ENCODE measurements at places on chromosomes 3 and 15. TPM values are rescaled to one million over a fixed set of nuclear protein-coding genes. Genes with fewer than 3 reads are reported as not detected.

Gene MME
- total RNA-seq: 0.96 TPM

- peak; percentile 75 for DNase-seq
Measured at GRCh38 chr15:82571722-82572222, 31.5 kb upstream of the RPS17 start.

Gene NCEH1
- total RNA-seq: 21.1 TPM

- no peak for DNase-seq
Measured at GRCh38 chr3:97694876-97695275, 69.7 kb upstream of the ARL6 start.

GRCh38 chr3:107679921-107680320 lies 157.2 kb downstream of the BBX start:
- DNase-seq: no peak

Gene C3orf20
- total RNA-seq: not detected

GRCh38 chr3:10263646-10264363 lies 15.5 kb downstream of the TATDN2 start:
- peak; percentile 68 for DNase-seq

Gene NBEAL2
- 7.5 TPM for total RNA-seq

DNA sequence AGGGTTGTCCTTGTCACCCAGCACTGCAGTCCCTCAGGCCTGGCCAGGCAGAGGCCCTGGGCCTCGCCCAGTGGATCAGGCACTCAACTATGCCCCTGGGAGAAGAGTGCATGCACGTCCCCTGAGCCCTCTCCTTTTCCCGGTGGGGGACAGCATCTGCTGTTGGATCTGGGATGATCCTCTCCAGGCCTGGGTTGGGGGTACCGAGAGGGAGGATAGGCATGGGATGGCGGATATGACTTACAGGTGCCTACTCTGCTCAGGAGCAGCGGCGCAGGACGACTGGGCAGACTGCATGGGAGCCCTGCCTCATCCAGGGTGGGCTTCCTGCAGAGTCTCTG lies 9.0 kb upstream of the APBA2 start:
- DNase-seq: no peak

Gene SLC22A14
- total RNA-seq: not detected

Gene TM6SF1
- 30.2 TPM for total RNA-seq

DNA sequence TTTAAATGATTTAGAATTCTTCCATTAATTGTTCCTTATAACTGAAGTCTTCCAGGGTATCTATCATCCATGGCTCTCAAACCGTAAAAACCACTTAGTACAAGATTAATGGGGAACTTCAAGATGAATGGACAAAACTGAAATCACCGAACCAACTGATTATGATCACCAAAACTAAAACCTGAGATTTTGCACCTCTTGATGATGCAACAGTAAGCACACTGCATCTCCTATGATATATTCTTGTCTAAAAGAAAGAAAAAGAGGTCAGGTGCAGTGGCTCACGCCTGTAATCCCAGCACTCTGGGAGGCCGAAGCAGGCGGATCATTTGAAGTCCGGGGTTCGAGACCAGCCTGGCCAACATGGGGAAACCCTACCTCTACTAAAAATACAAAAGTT lies 3.6 kb upstream of the ISY1 start:
- no peak for DNase-seq

Gene FANCI
- 1.6 TPM for total RNA-seq

DNA sequence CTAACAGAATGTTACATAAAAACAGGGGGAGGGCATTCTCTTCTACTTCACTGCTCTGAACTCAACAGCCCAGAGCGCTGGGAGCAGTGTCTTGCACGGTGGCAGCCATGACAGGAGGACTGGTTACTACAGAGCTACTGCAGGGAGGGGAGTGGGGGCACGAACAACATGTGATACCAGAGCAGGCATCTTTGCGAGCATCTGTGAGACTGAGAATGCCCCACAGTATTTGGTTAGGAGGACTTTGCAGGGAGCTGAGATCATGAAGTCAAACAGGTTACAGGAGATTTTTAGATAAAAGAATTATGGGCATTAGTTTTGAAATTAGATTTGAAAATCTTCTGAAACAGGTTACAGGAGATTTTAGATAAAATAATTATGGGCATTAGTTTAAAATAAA lies 58.8 kb upstream of the GOLGA8B start:
- DNase-seq: no peak

GRCh38 chr3:134313847-134314587 lies 60.2 kb downstream of the AMOTL2 start:
- DNase-seq: peak; percentile 56

Gene ROPN1
- not detected for total RNA-seq

DNA sequence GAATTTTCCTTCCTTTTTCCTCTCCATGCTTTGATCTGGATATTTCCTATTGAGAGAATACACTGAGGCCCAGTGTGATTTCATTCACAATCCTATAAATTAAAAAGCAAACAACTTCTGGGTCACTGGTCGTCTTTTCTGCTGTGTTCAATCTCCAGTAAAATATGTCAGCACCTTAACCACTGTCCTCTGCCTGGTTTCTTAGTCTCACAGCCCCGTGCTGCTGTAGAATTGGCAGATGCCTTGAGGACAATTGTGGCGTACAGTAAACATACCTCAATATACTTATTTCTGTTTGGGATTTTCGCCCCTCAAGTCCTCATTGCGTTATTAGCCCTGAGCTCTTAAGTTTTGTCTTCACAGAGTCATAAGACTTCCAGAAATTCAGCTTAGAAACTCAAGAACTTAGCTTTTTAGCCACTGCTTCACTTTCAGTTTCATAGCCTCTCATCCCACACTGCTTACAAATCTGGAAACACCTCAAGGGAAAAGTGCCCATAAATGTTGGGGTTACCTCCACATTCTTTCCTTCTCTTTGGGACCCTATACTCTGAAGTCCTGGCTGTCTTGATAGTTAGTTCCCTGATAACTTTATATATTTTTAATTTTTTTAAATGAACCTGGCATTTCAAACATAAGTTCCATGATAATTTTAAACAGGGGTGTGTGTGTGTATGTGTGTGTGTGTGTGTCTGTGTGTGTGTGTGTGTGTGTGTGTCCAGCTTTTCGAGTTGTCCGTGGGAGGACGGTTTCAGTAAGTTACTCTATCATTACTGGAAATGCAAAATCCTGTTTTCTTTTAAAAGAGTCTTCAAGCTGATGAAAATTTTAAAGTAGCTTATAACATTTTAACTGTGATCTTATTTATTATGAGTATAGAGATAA lies 238.4 kb upstream of the CTDSPL start:
- DNase-seq: no peak

DNA sequence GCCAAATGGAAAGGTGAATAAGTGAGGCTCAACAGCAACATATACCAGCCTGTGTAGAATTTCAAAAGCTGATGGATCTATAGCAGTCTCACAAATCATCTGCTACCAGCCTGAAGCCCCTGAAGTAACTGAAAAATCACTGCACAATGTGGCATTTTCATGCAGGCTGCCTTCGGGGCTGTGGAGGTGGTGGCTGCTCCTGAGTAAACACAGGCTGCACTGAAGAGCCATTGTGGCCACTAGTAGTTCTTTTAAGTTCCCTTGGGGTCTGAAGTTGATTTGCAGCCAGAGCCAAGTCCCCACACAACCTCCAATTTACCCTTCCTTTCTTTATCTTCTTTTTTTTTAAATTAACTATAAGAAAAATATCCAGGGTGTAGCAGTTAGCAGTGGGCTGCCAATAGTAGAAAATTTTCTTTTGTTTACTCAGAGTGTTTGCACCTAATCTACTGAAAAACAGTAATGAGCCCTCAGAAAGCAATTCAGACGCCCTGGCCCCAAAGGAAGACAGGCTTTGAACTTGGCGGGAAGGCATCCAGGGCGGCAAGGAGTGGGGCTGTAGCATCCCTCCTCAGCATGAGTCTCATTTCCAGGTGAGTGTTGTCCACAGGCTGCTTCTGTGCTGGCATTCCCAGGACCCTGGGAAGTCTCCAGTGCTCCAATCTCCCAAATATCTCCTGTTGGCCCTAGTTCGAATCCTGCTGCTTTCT lies 13.3 kb upstream of the SUSD5 start:
- DNase-seq: no peak

Gene CTXN2
- total RNA-seq: not detected

- no peak for DNase-seq
Measured at GRCh38 chr3:107013641-107014040, 363.6 kb upstream of the CCDC54 start.

Gene OR5K2
- not detected for total RNA-seq

Gene FSIP1
- total RNA-seq: 0.24 TPM

DNA sequence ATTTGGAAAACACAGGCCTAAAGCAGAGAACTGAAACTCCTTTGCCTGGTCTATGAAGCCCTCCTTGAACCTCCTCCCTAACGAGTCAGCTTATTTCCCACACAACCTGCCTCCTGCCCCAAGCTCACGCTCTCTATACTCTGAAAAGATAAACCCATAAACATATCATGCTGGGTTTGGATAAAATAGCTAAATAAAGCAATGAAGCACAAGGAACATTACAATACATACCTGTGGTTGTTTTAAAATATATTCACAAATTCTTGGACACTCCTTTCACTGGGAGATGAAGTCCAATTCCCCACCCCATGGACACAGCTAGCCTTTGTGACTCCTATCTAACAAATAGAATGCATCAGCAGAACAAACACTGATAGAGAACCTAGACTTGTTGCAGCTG lies 98.2 kb downstream of the PLCH1 start:
- no peak for DNase-seq

DNA sequence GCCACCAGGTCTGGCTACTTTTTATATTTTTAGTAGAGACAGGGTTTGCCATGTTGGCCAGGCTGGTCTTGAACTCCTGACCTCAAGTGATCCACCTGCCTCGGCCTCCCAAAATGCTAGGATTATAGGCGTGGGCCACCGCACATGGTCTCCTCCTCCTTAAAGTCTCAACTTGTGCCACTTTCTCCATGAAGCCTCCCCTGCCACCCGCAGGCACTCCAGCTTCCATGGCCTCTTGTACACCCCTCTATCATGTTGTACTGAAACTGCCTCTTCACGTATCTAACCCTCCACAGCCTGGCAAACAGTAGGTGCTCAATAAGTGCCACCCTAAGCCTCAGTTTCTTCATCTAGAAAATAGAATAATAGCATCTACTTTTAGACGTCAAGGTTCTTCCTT lies 39.9 kb downstream of the ISG20 start:
- no peak for DNase-seq

- DNase-seq: no peak
Measured at GRCh38 chr3:31945738-31946052, 35.4 kb downstream of the OSBPL10 start.

Gene DNASE1L3
- total RNA-seq: 11.5 TPM

DNA sequence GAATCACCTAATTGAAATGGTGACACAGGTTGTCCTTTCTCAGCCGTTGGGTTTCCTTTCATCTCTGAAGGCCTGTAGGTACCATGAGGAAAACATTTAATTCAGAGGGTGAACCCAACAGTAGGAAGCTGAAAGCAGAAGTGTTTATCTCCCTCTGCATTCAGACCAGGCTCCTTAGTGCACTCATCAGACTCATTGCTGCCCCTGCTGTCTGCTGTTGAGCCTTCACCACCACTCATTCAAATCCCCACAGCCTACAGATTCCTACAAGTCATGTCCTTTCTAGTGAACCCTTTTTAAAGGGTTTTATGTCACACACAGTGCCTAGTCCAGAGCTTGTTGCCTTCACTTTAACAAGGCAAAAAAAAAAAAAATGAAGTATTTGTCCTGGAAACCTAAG lies 13.4 kb downstream of the WDR48 start:
- no peak for DNase-seq

GRCh38 chr3:4838621-4839022 lies 140.6 kb upstream of the BHLHE40 start:
- no peak for DNase-seq

DNA sequence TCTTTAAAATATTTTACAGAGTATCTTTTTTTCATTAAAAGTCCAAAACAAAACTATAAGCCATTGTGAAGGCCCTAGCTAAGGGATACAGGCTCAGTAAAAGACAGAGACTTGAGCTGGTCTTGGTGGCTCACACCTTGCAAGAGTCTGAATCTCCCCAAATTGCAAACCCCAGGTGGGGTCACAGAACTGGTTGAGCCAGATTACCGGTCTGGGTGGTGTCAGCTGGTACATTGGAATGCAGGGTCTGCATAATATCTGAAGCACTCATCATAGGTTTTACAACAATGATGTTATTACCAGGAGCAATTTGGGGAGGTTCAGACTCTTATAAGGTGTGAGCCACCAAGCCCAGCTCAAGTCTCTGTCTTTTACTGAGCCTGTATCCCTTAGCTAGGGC lies 201.2 kb upstream of the ARPP21 start:
- no peak for DNase-seq

DNA sequence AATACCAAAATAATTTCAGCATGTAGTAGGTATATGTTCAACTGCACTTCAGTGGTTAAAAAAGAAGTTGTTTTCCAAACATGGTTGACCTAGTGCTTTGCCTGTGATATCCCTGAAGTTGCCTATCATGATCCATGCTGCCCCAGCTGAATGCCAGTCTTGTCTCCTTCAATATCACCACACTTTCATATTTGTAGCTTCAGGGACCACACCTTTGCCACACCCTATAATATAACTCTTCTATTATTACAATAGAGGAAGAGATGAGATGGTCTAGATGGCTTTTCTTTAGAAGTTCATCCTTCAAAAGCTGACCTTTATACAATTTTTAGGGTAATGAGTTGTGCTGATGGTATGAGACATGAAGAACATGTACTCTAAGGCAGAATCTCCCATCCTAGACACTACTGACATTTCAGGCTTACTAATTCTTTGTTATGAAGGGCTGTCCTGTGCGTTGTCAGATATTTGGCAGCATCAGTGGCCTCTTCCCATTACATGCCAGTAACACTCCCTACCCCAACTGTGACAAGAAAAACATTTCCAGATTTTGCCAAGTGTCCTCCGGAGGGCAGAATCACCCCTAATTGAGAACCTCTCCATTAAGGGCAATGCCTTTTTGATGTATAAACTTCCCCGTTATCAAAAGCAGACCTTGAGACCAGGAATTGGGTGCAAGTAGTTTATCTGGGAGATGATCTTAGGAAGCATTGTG lies 76.2 kb upstream of the PLCL2 start:
- no peak for DNase-seq

GRCh38 chr15:33934921-33935320 lies 33.4 kb upstream of the CHRM5 start:
- DNase-seq: no peak

Gene SMCO1
- total RNA-seq: 3.6 TPM

Gene VGLL3
- 32.4 TPM for total RNA-seq

Gene GOLGA8M
- total RNA-seq: 0.31 TPM

DNA sequence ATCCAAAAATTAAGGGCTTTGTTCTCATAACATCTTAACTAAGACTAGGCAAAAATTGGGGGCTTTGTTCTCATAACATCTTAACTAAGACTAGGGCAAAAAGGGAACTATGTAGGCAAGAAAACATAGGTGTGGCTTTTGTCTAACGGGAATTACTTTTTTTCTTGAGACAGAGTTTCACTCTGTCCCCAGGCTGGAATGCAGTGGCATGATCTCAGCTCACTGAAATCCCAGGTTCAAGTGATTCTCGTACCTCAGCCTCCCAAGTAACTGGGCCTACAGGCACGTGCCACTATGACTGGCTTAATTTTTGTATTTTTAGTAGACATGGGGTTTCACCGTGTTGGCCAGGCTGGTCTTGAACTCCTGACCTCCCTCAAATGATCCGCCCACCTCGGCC lies 49.8 kb upstream of the CSPG5 start:
- DNase-seq: no peak

Gene CD276
- total RNA-seq: 60.4 TPM

GRCh38 chr15:33211176-33211808 lies 16.8 kb upstream of the FMN1 start:
- no peak for DNase-seq

- no peak for DNase-seq
Measured at GRCh38 chr3:31525532-31525931, 7.2 kb upstream of the STT3B start.

Gene ZBTB47
- 92.4 TPM for total RNA-seq

- DNase-seq: no peak
Measured at GRCh38 chr15:47918877-47919276, 201.6 kb downstream of the SEMA6D start.

Gene B3GNT5
- total RNA-seq: 2.0 TPM

All from right atrium auricular region (tissue), 2 donors.